ENCODE measurements at places on chromosomes 2 and 18.

DNA sequence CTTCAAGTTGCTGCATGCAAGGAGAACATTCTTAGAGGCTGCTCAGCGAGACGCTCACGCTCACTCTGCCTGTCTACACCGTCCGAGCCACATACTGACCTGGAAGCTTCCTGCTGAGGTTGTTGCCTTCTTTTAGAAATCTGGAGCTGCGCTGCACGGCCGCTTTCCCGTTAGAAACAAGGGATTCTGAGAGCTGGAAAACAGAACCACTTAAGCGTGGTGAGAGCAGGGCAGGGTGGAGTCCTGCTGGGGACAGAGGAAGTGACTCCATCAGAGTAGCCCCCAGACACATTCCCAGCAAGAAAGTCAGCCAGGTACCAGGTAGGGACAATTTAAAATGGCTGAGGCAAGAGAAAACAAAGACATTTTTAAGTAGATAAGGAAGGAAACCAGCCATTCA is 135.2 kb downstream of the LAMA1 start:
- H3K4me1 ChIP-seq = no peaks in the 10 kb centered on the region
- DNase-seq = no peak
- no peaks in the 10 kb centered on the region for H3K27me3 ChIP-seq
- H3K27ac ChIP-seq = no peak overlapping the region

DNA sequence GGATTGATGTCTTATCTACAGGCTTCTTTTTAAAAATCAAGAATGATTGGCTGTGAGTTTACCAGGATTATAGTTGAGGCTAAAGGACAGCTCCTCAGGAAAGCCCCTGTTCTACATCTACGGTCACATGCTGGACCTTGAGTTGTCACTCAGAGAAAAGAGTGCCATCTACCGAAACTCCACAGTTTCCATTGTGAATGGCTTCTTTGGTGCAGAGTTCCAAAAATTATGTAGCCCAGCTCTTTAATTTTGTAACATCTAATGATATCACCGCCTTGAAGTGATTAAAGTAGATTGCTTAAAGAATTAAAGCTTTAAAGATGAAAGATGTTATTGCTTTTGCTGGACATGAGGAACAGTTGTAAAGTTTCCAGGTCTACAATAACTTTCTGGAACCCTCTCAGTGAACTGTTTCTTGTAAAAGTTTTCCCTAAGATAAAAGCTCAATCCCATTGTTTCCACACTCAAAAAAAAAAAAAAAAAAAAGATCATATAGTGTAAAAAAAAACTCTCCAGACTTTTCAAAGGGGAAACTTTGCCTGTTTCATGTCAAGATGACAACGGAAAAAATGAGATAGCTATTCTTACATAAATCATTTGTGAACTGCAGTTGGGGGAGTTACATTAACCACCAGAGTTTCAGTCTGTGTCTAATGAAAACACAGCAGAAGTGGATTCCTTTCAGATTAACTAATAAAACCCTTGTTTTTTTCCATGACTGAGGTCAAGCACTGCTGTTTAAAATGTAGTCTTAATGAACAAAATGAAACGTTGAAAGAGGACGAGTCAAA is 4.3 kb downstream of the COL3A1 start:
- H3K27ac ChIP-seq = peak overlapping the region; percentile 79
- H3K27me3 ChIP-seq = peaks cover 23% of the 10 kb centered on the region
- H3K36me3 ChIP-seq = no peaks in the 10 kb centered on the region
- peak overlapping the region; percentile 41 for H3K4me3 ChIP-seq
- DNase-seq = no peak

- H3K4me1 ChIP-seq = no peaks in the 10 kb centered on the region
- no peak overlapping the region for H3K27ac ChIP-seq
- peaks cover 2% of the 10 kb centered on the region for H3K27me3 ChIP-seq
- DNase-seq = no peak
- no peak overlapping the region for H3K4me3 ChIP-seq
Observed at GRCh38 chr2:94875064-94875819, 4.0 kb downstream of the TEKT4 start.

DNA sequence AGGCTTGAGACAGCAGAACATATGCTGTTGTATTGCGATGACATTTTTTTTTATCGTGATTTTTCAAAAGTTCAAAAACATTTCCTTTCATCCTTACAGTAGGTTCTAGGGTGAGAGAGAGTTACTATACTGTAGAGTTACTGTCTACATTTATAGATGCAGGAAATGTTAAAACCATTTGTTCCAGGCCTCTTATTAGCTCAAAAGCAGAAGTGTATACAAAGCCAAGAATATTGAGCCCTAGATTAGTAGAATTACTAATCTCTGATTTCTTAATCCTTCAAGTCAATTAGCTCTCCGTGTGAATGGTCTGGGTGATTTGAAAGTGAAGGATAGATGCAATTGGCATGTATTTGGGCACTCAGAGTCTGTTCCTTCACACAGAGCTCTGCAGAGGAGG is 73.1 kb downstream of the MAPRE2 start:
- DNase-seq = no peak
- H3K4me3 ChIP-seq = no peak overlapping the region
- H3K4me1 ChIP-seq = peaks cover 50% of the 10 kb centered on the region
- no peak overlapping the region for H3K27ac ChIP-seq
- no peaks in the 10 kb centered on the region for H3K27me3 ChIP-seq

- peak overlapping the region; percentile 51 for H3K27ac ChIP-seq
- H3K4me3 ChIP-seq = peak overlapping the region; percentile 10
- peaks cover 21% of the 10 kb centered on the region for H3K4me1 ChIP-seq
Observed at GRCh38 chr18:31658670-31659575, 25.5 kb downstream of the B4GALT6 start.

DNA sequence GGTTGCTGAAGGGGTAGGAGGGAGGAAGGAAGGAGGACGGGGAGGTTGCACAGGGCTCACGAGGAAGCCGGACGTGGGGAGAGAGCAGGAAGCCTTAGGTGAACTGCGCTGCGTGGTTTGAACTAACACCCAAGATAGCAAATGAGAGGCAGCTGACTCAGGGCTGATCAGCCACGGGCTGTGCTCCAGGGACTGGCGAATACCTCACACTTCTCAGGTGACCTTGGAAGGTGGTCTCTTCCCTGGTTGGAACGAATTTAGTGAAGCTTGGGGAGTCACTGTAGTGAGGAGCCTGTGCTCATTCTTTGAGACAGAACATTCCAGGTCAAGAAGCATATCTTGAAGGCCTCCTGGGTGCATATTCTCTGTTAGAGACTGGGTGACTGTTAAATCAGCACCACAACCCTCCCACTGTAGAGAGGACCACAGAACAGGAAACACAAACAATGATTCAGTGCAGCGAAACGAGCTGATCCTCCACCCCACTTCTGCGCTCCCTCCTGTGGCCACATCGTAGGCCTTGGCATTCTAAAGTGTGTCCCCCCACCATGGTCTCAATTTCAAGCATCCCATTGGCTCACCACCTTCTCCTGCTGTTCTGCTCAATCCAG is 33.8 kb downstream of the TOGARAM2 start:
- H3K4me3 ChIP-seq = peak overlapping the region; percentile 74
- H3K4me1 ChIP-seq = peaks cover 77% of the 10 kb centered on the region
- peak; percentile 69 for DNase-seq
- H3K27ac ChIP-seq = peak overlapping the region; percentile 87

DNA sequence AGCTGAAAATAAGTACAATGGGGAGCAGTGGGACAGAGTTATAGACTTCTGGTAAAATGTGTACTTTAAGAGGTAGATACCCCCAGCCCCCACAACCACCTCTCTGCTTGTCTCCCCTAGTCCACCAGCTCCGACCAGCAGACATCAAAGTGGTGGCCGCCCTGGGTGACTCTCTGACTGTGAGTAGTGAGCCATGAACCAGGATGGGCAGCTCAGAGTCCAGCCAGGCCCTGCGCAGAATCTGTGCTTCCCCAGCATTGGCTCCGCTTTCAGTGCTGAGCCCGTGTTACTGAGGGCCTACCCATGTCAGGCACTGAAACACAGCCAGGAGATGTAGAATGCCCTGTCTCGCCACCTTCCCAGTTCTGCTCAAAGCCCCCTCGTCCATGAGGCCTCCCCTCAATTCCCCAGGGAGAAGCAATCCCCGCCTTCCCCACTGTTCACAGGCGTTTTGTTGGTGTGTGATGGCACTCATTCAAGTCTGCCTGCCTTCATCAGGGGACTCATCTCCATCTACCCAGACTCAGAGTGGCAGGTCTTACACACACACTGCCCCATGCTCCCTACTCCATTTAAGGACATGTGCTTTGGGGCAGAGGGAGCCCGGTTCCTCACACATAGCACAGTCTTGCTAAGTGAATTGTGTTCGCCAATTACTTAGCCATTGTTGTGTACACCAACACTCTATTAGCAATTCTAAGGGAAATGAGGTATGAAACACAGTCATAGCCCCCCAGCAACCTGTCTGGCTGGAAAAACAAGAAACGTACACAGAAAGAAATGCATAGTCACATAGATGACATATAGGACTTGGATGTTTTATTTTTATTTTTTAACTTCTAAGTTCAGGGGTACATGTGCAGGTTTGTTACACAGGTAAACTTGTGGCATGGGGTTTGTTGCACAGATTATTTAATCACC is 122.6 kb downstream of the PLB1 start:
- peaks cover 64% of the 10 kb centered on the region for H3K4me1 ChIP-seq
- H3K4me3 ChIP-seq = no peak overlapping the region
- H3K27me3 ChIP-seq = no peaks in the 10 kb centered on the region

DNA sequence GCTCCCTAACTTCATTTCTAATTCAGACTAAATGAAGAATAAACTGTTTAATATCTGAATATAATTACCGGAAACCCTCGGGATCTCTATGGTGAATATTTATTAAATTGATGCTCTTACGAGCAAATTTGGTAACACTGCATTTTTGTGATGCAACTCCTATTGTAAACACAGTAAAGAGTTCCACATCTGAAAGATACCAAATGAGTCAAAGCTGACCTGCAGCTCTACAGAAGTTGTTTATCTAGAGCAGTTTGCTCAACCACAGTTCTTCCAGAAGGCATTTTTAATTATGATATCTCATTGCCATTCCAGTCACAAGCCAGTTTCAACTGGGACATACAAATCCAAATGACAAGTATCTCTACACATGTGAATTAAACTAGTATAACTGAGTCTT is 129.7 kb downstream of the PKP4 start:
- no peak for DNase-seq
- no peak overlapping the region for H3K4me3 ChIP-seq
- H3K27ac ChIP-seq = no peak overlapping the region
- H3K27me3 ChIP-seq = no peaks in the 10 kb centered on the region
- no peaks in the 10 kb centered on the region for H3K4me1 ChIP-seq

GRCh38 chr2:217943446-217944321 is 59.1 kb downstream of the TNS1 start:
- H3K27ac ChIP-seq = no peak overlapping the region
- H3K36me3 ChIP-seq = no peaks in the 10 kb centered on the region
- peaks cover 12% of the 10 kb centered on the region for H3K27me3 ChIP-seq
- no peak for DNase-seq

DNA sequence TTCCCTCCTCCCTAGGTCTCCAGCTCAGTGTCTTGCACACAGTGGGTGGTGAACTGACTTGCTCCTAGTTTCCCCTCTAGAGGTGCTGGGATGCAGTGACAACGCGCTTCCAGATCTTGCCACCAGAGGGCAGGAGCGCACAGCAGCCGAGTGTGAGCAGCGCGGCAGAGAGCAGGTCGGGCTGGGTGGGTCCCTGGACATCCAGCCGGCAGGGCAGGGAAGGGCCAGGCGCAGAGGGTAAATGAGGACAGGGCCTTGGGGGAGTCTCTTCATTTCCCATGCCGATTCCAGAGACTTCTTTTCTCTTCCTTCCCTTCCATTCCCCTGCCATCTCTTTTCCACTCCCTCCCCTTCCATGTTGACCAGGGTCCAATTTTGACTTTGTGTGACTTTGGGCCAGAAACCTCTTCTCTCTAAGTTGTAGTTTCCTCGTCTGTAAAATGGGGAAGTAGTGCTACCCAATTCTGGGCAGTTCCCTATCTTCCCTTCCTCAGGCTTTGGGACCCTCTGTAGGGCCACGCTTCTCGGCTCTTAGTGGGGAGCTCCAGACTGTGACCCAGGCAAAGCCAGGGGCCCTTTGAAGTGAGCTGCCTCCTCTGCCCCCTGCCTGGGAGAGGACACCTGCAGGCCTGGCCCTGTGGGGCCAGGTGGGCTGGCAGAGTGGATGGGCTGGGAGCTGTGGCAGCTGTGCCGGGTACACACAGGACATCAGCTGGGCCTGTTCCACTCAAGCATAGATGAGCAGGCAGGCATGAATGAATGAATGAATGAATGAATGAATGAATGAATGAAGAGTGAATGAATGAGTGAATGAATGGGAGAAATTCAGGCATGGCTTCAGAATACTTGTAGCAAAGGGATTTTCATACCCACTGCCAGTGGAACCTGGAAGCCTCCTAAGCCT is 43.3 kb upstream of the TAF1B start:
- peak overlapping the region; percentile 23 for H3K27ac ChIP-seq
- peaks cover 21% of the 10 kb centered on the region for H3K4me1 ChIP-seq
- DNase-seq = peak; percentile 91

DNA sequence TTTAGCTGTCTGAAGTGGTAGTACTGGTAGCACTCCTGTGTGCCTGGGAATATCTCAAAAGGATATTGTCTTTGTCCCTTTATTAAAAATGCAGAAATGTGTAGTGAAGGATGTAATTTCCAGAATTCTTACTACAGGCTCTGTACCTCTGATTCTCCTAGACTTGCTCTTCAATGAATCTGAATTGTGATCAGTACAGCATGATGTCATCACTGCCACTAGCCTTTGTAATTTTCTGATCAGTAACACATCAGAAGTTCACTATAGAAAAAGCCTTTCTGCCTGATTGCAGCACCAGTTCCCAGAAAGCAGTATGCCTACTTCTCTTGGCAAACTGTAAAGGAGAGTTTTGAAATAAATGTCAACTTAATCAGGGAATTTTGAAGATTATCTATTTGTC is 29.2 kb upstream of the OTOF start:
- DNase-seq = no peak
- H3K4me3 ChIP-seq = no peak overlapping the region
- no peaks in the 10 kb centered on the region for H3K36me3 ChIP-seq
- H3K27me3 ChIP-seq = peaks cover 3% of the 10 kb centered on the region
- H3K27ac ChIP-seq = no peak overlapping the region

DNA sequence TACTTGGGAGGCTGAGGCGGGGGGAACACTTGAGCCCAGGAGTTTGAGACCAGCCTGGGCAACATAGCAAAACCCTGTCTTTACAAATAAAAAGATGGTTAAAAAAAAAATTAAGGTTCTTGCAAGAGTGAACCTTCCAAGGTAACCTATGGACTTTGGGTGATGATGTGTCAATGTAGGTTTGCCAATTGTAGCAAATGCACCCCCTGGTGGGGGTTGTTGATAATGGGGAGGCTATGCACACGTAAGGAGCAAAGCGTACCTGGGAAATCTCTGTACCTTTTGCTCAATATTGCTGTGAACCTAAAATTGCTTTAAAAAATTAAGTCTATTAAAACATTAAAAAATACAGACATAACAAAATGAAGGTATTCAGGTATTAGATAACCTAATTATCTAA is 70.4 kb downstream of the CWC22 start:
- peak; percentile 42 for DNase-seq
- H3K36me3 ChIP-seq = peaks cover 22% of the 10 kb centered on the region
- H3K27ac ChIP-seq = no peak overlapping the region
- H3K4me1 ChIP-seq = no peaks in the 10 kb centered on the region
- H3K4me3 ChIP-seq = no peak overlapping the region
